Stimulated activated CD8-positive, alpha-beta memory T cell treated with anti-CD3 and anti-CD28 coated beads, Interleukin-4, amount 100 ng/mL, for 1 hour (primary cell): ENCODE measurements at places on chromosomes 3 and 15.

DNA sequence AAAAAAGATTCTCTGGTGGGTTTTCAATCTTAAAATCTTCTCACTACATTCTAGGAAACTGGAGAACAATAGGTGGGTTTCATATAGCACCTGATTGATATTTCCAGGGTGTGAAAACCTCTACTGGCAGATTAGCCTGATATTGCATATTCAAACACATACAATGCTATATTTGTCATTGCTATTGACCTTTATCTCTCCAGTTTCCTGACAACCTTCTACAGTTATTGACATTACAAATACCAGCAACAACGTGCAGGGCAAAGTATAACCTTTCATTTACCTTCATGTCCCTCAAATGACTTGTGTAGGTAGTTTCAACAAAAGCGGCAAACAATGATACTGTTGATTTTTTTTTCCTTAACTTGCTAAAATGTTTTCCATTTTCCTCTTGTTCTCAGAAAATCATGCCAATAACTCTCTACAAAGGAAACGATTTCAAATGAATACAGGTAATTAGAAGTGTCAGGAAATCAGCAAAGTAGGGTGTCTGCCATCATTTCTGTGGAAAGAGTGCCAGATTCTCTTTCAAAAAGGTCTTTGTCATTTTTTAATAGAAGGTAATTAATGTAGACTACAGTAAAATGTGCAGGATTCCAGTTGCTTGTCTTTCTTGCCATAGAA is 72.6 kb upstream of the CDIN1 start:
- no peak for DNase-seq

GRCh38 chr3:4981294-4981664 is 2.0 kb downstream of the BHLHE40 start:
- DNase-seq = no peak

- DNase-seq = no peak
These were observed 23.5 kb downstream of the TSEN2 start for GRCh38 chr3:12507591-12508281.

GRCh38 chr3:110419096-110419495 is 652.5 kb upstream of the NECTIN3 start:
- DNase-seq = no peak

DNA sequence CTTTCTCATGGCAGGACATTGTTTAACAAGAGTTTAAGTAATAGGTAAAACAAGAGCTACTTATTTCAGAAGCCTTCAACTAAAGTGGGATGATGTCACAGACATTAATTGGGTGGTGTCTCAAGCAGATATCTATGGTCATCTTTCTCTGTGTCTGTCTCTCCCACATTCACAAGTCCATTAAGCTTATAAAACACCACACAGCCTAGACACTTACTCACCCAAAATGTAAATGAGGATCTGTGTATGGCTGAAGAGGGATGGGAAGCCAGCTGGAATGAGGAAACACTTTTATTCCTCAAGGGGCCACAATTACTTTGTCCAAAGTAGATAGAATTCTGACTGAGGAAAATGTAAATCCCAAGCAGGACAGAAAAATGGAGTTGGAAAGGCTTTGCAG is 183.8 kb downstream of the THRB start:
- DNase-seq = no peak

DNA sequence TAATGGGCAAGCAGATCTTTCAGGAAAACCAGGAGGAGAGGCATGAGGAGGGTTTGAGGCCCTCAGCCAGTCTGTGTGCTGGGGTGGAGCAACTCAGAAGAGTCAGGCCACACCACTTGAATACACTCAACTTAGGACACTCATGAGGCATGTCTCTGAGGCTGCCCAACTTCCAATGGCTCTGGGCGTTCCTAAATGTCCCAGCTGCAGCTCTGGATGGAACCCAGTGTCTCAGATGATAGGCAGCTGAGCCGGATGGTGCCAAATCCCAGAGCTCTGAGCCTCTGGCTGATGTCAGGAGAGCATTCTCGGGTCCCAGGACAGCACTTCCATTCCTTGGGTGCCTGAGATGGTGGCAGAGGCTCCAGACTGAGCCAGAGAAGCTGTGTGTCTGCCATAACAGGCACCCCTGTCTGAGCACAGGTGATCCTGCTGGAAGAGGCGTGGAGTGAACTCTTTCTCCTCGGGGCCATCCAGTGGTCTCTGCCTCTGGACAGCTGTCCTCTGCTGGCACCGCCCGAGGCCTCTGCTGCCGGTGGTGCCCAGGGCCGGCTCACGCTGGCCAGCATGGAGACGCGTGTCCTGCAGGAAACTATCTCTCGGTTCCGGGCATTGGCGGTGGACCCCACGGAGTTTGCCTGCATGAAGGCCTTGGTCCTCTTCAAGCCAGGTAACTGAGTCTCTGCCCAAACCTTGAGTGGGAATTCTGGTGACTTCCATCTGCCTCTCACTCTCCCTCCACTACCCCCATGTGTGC is 2.8 kb downstream of the NR2E3 start:
- no peak for DNase-seq

DNA sequence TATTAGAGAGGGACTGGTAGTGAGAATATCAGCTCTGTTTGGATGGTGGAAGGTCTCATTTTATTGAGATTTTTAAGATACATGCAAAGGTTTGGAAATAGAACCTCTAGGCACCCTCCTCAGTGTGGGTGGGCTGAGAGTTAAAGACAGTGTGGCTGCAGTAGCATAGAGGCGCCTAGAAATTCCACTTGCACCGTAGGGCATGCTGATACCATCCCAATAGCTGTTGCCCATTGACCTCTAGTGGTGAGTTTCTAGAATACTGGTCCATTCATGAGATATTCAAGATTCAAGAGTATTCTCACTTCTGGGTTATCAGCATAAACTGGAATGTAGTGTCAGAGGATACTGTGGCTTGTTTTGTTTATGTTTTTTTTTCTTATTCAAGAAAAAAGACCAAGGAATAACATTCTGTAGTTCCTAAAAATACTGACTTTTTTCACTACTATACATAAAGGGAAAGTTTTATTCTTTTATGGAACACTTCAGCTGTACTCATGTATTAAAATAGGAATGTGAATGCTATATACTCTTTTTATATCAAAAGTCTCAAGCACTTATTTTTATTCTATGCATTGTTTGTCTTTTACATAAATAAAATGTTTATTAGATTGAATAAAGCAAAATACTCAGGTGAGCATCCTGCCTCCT is 87.2 kb downstream of the TGFBR2 start:
- no peak for DNase-seq

DNA sequence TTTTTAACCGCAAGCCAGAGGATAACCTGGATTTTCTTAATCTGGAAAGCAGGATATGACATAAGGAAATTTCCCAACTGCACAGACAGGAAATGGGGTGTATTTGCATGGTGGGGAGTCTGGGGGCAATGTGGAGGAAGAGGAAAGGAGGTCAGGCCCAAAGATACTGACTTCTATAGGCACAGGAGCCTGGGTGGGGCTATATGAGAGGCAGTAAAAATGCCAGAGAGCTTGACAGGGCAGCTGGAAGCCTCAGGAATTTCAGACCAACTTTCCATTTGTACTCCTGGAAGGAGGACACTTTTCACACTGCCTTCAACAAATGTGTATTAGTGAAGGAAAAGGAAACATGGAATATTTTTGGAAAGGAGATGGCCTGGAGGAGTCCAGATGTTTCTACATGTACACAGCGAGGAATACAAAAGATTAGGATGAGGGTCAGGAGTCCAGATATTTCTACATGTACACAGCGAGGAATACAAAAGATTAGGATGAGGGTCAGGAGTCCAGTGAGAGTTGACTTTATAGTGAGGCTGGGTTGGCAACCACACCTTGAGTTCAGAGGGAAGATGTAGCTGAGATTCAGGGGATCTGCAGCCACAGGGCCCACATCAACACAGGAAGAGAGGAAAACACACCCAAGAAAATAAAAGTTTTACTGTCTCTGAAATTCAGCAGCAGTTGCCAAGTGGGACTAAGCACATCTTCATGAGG is 111.9 kb upstream of the PTPRG start:
- no peak for DNase-seq

GRCh38 chr15:97998307-97999071 is 38.0 kb downstream of the ARRDC4 start:
- DNase-seq = no peak

DNA sequence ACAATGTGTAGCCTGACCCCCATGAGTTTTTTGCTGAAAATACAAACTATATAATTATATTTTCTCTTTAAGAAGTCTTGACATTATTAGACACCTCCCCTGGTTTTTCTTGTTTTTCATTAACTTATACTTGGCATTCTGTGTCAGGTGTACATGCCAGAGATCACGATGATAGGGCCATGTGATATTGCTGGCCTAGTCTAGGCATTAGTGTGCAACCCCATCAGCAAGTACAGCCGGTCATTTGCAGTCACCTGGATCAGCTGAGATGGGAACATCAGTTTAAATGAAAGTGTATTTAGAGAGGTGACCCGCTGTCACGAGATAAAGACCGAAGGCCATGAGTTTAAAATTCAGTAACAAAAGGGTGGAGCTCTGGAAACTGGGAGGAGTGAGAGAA is 12.6 kb upstream of the SPPL2A start:
- no peak for DNase-seq

DNA sequence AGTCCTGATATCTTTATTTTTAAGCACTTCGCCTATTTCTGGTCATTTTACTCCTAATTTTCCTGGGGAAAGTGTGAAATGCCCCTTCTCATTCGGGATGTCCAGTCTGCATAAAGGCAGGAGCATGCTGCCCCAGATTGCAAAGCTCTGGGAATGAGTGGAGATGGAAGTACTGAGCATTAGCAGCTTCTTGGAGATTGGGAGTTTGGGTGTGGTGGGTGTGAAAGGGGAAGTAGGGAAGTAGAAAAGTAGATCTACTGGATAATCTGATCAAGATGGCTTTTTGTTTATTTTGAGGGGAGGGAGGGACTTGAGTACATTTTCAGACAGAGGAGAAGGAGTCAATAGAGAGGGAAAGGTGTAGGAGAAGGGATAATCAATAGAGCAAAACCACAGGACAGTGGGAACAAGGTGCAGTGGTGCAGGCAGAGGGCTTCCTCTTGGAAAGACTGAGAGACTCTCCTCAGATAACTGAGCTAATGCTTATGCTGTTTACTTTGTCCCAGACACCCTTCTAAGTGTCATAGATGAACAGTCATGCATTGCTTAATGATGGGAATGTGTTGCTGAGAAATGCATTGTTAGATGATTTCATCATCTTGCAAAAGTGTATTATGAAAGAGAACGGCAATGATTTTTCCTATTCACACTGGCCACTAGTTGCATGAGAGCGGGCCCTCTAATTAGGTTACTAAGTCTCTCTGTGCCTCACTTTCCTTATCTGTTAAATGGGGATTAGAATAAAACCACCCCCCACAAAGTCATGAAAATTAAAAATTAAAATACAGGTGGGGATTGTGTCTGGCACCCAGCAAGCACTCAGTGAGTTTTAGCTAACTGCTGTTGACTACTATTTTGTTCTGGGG is 45.5 kb downstream of the PHLDB2 start:
- no peak for DNase-seq

DNA sequence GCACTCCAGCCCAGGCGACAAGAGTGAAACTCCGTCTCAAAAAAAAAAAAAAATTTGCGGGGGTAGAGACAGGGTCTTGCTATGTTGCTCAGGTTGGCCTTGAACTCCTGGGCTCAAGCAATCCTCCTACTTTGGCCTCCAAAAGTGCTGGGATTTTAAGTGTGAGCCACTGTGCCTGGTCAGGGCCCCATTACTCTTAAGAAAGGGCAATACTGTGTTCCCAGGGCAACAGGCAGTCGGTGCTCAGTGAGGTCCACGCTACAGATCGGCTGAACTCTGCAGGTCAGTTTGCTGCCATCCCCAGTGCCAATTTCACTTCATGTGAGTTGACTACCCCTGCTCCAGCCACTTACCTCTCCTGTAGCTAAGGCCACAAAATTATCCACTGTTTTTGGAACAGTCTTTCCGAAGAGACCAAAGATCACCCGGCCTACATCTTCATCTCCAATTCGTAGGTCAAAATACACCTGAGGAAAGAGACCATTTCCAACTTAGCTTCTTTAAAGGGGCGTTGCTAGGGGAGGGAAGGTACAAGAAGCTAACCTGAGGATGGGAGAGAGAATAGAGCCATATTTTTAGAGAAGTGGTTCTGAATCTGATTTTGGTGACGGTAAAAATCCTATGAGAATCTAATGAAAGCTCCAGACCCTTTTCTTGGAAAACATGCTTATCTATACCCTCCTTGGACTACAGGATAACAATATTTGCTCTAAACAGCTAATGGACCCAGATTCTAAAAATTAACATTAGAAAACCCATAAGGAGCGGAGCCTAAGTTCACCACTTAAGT is 939 bp downstream of the PPIB start:
- DNase-seq = no peak

- DNase-seq = no peak
These were observed 289.7 kb upstream of the TPM1 start for GRCh38 chr15:62752657-62753517.

- DNase-seq = no peak
These were observed 96.0 kb upstream of the MYZAP start for GRCh38 chr15:57495554-57496165.

DNA sequence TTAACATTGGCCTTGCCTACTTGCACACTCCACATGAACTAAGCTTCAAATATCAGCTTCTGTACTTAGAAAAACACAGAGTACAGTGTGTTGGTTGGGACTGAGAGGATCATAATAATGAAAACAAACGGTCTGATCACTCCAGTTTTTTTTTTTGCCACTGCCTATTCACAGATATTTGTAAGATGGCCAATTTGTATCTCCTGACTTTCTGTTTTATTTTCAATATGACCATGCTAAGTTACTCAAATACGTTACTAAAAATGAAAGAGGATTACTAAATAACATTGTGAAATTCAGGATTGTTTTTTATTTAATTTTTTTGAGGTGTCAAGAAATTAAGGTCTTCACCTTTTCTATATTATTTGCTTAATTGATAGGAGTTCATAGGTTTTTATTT is 595.1 kb downstream of the TUSC7 start:
- DNase-seq = no peak

GRCh38 chr3:52370531-52370930 is 54.4 kb downstream of the DNAH1 start:
- no peak for DNase-seq

- no peak for DNase-seq
These were observed 139.3 kb upstream of the ICE2 start for GRCh38 chr15:60618206-60618605.

- DNase-seq = no peak
These were observed 96.2 kb downstream of the ABI3BP start for GRCh38 chr3:100896994-100897393.

DNA sequence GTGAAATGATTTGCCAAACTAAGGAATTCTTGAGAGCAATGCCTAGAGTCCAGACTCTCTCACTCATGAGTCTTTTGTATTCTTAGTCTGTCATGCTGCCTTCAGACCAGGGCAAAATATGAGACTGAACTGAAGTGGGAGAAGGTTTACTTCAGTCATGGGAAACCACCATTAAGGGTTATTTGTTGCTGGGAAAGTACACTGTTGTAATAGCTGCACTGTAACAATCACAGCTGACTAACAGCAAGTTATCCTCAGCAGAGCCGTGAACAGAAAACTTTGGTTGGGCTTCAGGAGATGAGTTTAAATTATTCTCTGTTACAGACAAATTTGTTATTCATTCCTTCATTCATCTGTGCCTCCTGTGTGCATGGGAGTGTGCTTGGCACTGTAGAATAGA is 258.5 kb downstream of the ROBO2 start:
- DNase-seq = no peak

- DNase-seq = no peak
These were observed 387.9 kb downstream of the RBMS3 start for GRCh38 chr3:29668728-29669127.
